NCI-H460 (cell line): ENCODE measurements at places on chromosomes 3 and 15.

GRCh38 chr3:55183201-55183600 lies 255.3 kb upstream of the LRTM1 start:
- DNase-seq = no peak

DNA sequence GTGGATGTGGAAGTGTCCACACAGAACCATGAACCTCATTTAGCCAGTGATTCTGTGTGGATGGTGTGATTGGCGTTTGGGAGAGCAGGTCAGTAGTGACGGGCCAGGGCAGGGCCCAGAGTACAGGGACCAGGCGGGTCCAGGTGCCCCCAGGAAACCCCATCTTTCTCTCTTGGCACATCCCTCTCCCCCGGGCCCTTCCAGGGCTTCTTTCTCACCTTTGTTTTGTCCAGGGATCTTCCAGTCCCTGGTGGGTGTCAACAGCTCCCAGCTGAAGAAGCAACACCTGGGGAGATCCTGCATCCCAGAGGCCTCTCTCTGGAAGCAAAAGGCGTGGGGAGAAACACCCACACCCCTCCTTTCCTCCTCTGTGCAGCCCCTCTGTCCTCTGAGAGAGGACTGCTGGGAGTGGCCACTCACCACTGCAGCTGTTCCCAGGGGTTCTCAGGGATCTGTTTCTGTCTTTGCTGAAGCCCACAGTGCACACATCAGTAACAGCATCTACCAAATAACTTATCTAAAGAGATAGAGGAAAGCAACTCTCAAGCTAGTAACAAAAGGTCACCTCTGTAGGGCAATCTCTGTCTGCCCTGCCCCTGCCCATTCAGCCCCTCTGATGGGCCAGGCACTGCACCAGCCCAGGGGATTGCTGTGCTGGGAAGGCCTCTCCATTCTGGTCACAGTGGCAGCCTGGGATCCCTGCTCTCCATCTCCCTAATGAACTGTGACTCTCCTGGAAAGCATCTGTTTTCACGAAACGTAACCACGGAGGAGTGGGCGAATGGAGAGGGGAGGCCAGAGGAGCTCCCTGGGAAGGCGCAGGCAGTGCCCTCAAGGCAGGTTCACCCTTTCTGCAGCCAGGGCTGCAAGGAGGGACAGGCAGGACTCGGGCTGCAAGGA lies 98.3 kb upstream of the ALDH1A3 start:
- DNase-seq = no peak

- DNase-seq = peak; percentile 52
These were observed 9.5 kb downstream of the COPS2 start for GRCh38 chr15:49145651-49146609.

GRCh38 chr3:30332196-30333021 lies 274.0 kb upstream of the TGFBR2 start:
- DNase-seq = no peak

- DNase-seq = no peak
These were observed 158.8 kb downstream of the SLCO3A1 start for GRCh38 chr15:92012368-92012629.

DNA sequence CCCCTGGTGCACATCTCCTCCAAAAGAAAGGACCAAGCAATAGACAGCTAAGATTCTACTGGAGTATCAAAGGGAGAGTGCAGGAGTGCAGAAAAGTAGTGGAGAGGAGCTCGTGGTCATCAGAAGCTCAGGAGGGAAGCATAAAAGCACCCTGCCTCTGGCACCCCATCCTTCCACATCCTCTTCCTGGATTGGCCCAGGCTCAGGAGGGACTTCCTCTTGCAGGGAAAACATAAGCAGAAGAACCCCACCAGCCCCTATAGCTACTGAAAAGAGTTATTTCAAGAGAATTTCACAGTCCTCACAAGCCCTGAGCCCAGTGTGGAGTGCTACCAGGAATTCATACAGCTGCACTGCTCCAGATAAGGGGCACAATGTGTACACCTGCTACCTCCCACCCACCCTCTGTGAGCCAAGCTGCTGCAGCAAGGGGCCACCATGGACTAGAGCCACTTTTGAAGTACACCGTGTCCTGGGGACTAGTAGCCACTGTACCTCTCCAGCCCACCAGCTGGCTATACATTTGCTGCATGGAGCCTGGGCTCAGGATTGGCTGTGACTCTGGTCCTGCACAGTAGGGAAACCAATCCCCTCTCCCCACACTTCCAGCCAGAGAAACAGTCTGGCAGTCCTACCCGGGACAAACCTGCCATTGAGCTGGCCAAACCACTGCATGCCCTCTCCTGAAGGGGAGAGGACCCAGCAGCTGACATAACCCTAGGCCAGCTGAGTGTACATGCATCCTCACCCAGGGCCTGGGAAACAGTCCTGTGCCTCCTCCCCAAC lies 43.0 kb downstream of the CD200R1 start:
- no peak for DNase-seq

DNA sequence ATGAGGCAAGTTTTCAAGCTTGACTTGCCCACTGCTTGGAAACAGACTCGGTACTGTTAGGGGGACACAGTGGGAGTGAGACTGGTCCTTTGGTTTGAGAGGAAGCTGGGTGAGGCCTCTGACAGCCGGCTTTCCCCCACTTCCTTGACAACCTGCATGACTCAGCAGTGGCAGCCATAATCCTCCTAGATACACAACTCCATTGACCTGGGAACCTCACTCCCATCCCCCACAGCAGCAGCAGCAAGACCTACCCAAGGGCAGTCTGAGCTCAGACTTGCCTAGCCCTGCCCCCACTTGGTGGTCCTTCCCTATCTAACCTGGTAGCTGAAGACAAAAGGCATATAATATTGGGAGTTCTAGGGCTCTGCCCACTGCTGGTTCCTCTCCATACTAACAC lies 1043.5 kb upstream of the ALCAM start:
- DNase-seq = no peak

GRCh38 chr3:169886671-169887070 lies 16.9 kb upstream of the LRRC31 start:
- DNase-seq = no peak
